Activated T-cell treated with anti-CD3 and anti-CD28 coated beads for 24 hours (primary cell): ENCODE measurements at places on chromosomes 4 and X.

DNA sequence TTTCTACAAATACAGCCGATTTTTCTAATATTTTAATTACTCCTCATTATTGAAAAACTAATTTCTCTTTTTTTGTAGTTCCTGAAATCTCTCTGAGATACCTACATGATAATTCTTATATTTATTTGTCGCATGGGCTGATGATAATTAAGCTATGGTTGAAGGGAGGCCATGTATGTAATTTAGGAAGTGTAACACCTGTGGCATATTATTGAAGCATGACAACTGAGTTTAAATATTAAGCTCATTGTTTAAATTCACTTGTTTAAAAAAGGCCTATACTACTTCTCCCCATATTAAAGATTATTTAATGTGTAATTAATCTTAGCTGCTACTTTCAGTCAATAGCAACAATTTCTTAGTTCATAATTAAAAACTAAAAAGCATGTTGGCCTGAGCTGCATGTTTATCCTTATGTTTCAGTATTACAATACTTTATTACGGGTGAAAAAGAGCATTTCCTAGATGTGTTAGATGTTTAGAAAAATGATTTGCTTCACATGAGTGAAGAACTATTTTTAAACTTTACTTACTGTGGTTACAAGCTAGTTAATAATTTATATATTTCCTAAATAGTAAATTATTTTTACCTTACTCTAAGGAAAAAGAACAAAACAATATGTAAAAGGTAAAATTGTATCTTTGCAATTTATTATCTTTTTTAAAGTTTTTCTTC is 122.4 kb downstream of the RAP1GDS1 start:
- no peak for DNase-seq

DNA sequence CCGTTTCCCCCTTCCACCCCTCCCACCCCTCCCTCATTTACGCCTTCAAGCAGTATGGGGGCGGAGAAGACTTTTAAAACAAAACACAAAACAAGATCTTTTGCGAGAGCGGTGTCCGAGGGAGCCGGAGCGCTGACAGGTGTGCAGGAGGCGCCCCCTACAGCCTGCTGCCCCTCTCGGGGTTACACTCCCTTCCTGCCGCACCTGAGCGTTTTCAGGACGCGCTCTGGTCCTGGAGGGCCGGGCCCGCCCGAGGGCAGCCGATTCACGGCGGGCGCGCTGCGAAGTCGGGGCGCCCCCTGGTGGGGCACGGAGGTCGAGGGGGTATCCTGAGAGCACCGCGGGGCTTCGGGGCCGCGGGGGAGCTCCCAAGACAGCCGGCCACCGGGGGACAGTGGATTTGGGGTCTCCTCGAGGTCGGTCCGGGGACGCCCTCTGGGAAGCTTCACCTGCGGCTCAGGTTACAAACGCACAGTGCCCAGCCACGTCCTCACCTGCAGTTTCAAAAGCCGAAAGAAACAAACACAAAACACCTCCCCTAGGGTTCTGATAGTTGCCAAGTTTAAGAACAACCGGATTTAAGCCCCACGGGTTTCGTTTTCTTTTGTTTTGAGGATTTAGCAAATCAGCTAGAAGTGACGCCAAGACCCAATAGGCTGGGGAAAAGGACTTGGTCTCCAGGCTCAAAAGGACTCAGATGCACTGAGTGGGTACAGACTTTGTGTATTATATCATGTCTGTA is 8.0 kb upstream of the NEUROG2 start:
- peak; percentile 54 for DNase-seq

- no peak for DNase-seq
These were observed 41.7 kb downstream of the PTTG2 start for GRCh38 chr4:38001927-38002326.

- no peak for DNase-seq
These were observed 149.8 kb upstream of the BOD1L1 start for GRCh38 chr4:13777341-13777740.

DNA sequence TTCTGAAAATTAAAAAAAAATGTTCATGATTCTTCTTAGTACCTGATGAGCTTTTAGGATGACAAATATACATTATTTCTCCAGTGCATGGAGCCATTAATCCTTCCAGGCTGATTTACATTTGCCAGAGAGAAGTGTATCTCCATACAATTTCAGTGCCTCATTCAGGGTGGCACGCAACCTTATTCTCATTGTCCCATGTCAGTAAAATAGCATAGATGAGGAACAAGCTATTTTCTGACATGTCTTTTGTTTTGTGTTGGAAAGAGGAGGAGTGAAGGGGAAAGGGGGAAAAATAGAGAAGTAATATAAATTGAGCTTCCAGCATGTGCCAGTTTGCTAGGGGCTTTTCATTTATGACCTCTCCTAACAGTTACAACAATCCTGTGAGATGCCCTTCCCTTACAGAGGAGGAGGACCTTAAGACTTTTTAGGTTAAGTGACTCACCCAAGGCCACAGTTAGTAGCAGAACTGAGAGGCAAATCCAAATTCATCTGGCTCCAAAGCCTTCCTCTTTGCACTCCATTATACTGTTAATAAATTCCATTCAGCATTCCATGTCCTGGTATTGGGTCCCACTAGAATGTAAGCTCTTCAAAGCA is 274.8 kb upstream of the GPC4 start:
- DNase-seq: no peak
